Choroid plexus epithelial cell (primary cell): ENCODE measurements at places on chromosomes 12 and 14.

DNA sequence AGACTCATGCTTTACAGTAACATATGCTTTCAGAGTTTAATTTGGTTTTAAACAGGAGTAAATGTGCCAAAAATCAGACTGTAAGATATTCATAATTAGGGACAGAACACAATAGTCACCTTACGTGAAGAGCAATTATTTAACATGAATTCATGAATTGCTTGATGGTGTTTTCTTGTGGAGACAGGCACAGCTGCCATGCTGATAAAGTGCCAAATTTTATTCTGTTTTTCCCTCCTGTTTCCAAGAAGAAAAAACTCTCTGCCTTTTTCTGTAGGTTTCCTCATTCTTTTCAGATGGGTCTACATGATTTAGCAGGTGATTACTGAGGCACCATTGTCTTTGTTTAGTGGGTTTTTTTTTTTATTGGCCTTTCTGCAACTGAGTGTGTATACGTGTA, 80.1 kb downstream of the C12orf42 start:
- DNase-seq = no peak

DNA sequence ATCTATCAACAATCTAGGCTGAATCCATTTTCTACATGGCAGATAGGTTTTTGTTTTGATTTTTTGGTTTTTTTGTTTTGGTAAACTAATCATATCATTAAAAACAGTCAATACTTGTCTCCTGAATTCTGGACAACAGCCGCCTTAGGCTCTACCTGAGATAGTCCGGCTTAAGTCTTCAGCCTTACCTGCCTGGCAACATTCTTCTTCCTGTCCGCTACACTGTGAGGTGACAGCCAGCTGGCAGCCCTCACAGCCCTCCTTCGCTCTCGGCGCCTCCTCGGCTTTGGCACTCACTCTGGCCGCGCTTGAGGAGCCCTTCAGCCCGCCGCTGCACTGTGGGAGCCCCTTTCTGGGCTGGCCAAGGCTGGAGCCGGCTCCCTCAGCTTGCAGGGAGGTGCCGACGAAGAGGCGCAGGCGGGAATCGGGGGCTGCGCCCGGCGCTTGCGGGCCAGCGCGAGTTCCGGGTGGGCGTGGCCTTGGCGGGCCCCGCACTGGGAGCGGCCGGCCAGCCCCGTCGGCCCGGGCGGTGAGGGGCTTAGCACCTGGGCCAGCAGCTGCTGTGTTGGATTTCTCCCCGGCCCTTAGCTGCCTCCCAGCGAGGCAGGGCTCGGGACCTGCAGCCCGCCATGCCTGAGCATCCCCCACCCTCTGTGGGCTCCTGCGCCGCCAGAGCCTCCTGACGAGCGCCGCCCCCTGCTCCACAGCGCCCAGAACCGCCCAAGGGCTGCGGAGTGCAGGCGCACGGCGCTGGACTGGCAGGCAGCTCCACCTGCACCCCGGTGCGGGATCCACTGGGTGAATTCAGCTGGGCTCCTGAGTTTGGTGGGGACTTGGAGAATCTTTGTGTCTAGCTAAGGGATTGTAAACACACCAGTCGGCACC, 49.0 kb downstream of the MDGA2 start:
- DNase-seq = no peak

GRCh38 chr14:37438444-37438843, 156.6 kb downstream of the FOXA1 start:
- DNase-seq = no peak

DNA sequence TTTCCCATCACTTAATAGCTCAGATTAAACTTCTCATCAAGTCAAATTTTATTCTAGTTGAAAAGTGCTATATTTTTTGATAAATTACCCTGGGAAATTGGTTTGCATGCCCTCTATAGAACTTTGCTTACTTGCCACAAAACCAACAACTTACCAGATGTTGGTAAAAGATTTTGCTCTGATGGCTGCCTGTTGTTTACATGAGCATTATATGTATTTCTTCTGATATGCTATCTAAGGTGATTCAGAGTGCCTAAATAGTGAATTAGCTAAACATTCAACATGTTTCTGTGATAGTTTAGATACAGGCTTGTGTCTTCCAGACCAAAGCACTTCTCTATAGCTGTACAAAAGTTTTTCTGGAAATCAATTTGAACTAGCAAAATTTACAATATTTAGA, 51.0 kb downstream of the PPM1A start:
- DNase-seq = no peak

GRCh38 chr12:66239295-66239694, 50.3 kb downstream of the IRAK3 start:
- no peak for DNase-seq

GRCh38 chr12:72035625-72036024, 97.0 kb downstream of the TPH2 start:
- no peak for DNase-seq

DNA sequence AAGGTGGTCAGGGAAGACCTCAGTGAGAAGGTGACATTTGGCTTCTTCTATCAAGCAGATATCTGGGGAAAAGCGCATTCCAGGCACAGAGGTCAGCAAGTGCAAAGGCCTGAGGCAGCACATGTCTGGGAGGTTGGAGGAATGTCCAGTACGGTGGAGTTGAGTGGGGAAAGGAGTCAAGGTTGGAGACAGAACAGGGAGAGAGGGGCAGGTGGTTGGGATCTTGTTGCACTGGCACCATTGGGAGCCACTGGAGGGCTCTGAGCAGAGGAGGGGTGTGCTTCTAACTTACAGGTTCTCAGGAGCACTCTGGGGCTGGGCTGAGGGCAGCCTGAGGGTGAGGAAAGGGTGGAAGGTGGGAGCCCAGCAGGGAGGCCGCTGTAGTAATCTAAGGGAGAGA, 52.1 kb downstream of the EID3 start:
- no peak for DNase-seq

DNA sequence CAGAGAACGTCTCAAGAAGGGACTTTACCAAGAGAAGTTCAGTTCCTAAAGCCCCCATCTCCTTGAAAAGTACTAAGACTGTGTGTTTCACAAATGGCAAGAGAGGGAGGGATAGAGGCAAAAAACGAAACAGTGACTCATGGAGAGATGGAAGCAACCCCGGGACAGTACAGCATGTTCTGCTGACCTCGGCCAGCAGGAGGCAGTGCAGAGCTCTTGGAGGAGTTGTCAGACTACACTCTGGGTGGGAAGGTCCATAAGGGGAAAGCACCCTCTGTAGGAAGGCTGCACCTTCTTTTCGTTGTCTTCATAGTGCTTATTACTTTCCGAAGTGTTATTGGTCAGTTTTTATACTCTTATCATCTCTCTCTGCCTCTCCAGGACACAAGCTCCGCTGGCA, 525.2 kb upstream of the CCDC196 start:
- DNase-seq = peak; percentile 60

GRCh38 chr14:30982533-30982932, 42.9 kb upstream of the AP4S1 start:
- DNase-seq = no peak

- DNase-seq = no peak
Observed at GRCh38 chr12:118213452-118213851, 77.5 kb downstream of the PEBP1 start.

DNA sequence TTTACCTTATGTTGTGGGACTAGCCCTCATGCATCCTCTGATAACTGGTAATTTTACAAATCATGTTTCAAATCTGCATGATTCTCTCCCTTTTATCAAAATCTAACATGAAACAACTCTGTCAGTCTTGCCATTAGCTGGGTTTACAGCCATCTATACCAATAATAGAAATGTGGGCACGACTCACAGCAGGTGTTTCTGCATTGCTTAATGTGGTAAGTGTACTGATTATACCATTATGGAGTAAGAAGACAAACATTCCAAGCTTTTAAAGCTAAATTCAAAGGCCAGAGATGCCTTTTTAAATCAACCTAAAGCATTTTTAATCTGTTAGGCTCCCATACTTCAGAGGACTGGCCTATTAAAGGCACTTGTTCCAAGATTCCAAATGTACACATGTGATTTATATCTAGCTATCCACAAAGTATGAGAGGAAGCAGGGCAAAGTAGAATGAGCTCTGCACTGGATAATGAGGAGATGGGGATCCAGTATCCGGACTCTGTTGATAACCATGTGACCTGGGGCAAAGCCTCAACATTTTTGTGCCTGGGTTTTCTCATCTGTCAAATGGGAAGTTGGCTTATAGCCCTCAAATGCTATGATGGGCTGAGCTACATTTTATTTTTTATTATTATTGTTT, 52.3 kb upstream of the FUT8 start:
- peak; percentile 23 for DNase-seq

DNA sequence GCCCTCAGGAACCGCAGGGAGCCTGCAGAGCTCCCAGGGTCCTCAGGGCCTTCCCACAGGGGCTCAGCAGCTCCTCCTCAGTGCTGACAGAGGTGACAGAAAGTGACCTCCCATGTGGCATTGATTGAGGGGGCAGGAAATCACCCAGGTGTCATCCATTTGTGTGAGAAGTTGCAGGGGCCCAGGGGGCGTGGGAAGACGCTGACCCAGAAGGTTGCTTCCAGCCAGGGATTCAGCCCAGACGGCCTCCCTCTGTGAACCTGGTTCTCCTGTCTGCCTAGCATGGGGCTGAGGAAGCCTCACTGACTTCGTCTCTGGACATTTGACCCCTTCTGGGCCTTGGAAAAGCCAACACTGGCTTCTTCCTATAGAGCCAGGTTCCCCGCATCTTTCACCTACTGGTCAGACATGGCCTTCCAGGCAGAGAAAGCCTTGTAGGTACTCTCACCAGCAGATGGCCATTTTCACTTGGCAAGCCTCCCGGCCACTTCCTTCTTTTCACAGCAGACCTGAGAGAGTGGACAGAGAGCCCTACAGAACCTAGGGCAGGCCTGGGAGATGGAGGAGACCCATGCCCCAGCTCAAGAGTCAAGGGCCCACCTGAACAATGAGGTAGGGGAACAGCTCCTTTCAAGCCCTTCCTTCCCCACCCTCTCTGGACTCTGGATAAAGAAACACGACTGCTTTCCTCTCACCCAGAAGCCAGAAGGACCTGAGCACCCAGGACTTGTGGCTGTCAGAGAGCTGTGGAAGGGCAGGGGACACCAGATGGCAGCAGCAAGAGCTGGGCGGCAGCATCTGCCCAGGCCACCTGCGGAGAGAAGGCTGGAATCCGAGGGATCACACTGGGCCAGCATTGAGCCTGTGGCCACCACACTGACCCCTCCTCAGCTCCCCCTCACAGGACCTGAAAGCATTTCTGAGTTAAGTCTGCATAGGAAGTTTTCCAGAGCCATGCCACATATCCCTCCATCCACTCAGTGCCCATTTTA, 377.8 kb downstream of the DPF3 start:
- DNase-seq = peak; percentile 69

GRCh38 chr14:105092171-105093037, 27.2 kb upstream of the GPR132 start:
- no peak for DNase-seq

GRCh38 chr12:47882781-47883546, 21.8 kb downstream of the VDR start:
- DNase-seq = no peak

DNA sequence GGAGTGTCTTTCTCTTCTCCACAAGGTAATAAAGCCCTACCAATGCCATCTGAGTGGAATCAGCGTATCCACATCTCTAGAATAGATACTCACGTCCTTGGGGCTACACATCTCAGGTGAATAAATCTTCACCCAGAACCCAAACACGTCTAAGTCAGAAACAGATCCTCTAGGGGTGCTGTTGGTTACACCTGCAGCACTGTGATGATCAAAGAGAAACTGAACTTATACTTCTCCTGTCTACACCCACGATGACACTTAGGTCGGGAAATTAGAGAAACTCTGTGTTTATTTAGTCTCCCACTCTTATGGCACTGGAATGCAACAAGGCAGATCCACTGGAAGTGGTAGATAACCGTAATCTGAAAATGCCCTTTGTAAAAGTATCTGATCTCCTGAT, 46.2 kb downstream of the WIF1 start:
- DNase-seq = no peak

GRCh38 chr12:114018669-114019068, 52.5 kb upstream of the RBM19 start:
- peak; percentile 2 for DNase-seq

GRCh38 chr14:81446279-81447007, 46.3 kb upstream of the STON2 start:
- DNase-seq = no peak

DNA sequence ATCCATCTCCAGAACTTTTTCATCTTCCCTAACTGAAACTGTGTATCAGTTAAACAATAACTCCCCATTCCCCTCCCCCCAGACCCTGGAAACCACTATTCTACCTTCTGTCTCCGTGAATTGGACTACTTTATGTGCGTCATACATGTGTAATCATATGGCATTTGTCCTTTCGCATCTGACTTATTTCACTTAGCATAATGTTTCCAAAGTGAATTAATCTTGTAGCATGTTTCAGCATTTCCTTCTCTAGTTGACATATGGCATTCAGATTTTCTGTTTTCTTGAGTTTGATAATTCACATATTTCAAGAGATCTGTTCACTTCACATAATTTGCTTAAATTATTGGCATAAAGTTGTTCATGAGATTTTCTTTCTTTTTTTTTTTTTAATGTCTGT, 9.8 kb downstream of the CYP46A1 start:
- DNase-seq = no peak

GRCh38 chr14:89372512-89372883, 44.5 kb downstream of the FOXN3 start:
- DNase-seq = no peak

DNA sequence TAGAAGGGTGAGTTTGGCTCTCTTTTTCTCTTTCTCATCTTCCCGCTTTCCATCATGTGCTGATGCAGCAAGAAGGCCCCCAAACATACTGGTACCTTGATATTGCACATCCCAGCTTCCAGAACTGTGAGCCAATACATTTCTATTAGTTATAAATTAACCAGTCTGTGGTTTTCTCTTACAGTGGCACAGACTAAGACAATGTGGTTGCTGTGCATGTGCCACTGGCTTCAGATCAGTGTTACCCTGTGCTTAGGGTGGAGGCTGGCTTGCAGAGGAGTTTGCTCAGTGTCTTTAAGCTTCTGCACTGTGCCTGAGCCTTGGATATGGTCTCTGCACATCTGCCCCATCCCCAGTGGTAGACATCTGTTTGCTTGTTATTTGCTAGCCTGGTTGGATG, 5.5 kb downstream of the IFI27L2 start:
- DNase-seq = no peak

DNA sequence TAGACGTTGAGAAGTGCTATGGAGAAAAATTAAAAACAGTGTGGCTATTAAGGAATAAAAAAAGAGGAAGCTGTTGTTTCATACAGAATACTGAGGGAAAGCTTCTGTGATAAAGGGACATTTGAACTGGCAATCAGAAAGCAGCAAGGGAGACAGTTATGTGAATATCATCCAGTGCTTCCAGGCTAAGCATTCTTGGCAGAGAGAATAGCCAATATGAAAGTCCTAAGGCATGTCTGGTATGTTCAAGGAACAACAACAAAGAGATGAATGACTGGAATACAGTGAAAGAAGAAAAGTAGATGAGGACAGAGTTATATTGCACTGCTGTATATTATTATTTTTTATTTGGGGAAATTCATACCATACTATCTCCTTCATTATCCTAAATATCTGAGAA, 23.9 kb downstream of the SCAF11 start:
- DNase-seq = peak; percentile 86

DNA sequence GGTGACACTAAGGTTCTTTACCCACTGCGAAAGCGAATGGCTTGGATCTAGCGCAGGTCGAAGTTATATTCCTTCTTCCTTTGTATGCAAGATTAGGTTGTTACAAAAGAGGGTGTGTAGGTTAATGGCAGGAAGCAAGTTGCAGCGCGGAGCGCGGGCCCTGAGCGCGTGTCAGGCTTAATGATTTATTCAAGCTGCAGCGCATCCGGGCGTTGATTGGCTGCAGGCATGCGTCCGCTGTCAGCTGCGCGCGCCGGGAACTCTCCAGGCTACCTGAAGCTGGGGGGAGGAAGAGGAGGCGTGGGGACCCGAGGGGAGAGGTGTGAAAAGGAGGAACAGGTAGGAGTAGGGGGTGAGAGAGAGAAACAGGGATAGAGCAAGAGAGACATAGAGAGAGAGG, 7.4 kb downstream of the ASCL1 start:
- DNase-seq = no peak
